ENCODE measurements at places on chromosomes 12 and 14.

GRCh38 chr14:96364962-96365361 lies 1.6 kb downstream of the GSKIP start:
- no peak for DNase-seq

DNA sequence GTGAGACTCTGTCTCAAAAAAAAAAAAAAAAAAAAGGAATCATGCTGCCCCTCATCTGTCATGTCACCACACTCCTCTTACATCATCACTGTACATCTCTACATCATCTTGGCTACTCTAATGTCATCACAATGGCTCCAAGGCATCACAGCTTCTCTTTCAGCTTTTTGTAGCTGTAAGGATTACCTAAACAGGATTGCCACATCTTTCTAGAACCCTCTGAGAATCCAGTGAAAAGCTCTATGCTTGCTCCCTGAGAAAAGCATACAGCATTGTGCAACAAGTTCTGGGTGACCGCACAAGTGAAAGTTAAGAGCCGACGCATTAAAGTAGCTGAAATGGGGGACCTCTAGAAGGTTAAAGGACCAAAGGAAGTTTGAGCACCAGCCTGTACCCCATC lies 272.5 kb downstream of the C12orf50 start:
- DNase-seq = no peak

GRCh38 chr12:94099632-94100031 lies 48.7 kb upstream of the PLXNC1 start:
- DNase-seq = no peak

DNA sequence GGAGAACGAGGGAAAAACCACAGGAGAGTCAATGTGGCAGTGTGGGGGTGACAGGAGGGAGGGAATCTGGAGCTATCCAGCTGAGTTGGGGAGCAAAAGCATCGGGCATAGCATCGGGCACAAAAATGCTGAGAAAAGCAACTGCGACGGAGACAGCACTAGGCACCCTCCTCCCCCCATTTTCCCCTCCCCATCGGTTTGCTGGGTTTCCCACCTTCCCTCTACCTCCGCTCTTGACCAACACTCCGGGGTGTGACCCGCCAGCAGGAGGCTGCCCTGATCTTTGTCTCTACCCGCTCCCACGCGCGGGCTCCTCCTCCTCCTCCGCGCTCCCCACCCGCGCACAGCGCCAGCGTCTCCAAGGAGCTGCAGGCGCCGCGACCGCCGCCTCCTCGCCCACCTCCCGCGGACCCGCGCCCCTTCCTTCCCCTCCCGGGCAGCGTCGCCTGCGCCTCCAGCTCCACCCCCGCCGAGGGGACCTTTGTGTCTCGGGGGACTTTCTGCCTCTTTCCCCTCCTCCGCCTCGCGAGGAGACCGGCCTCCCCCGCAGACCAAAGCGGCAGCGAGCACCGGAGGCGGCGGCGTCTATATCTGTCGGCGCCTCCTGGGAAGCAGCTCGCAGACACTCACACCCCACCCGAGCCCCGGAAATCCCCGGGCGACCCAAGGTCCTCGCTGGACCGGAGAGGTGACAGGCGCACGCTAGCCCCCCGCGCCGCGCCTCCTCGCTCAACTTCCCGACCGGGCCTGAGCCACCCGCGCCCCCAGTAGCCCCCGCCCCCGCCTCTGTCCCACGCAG lies 920 bp downstream of the CDK17 start:
- DNase-seq = peak; percentile 84

- no peak for DNase-seq
Observed at GRCh38 chr14:22613106-22613695, 15.1 kb downstream of the ABHD4 start.

DNA sequence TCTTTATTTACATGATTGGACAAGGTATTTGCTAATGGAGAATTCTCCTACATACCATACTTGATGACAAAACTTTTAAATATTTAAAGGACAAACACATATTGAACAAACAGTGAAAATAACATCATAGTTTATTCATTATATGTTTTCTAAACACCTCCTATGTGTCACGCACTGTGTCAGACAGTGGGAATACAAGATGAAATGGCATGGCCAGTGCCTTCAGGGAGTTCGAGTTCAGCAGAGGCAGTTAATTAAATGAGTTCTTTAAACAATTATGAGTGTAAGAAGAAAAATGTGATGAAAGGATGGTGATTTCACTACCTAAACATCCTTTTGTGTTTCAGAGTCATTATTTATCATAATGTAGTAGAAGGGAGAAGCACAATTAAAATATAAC lies 159.8 kb downstream of the KCNH5 start:
- DNase-seq = no peak

- no peak for DNase-seq
Observed at GRCh38 chr12:64631197-64631596, 20.9 kb downstream of the RASSF3 start.

DNA sequence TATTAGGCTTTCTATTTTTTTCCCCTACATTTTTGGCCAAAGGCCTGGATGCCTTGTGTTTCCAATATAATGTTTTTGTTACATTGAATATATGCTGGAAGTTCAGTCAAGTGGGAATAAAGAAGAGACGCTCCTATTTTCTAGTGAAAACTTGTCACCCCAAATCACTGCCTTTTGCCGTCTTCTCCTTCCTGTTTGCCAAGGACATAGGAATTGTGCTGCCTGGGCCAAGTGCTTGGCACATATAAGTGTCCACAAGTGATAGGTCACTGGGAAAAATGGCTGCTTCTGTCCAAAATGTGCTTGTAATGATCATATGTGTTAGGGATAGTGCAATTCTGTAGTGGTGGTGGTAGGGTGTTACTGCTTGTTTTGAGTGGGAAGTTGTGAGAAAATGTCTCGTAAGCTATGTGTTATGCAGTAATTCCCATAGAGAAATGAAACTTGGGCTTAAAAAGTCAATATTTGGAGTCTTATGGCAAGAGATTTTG lies 11.6 kb upstream of the KCNJ8 start:
- DNase-seq = no peak

Data from CD4-positive, alpha-beta T cell treated with Interleukin-12 subunit alpha and Interleukin-12 subunit beta, for 1 hour (primary cell).